CD4-positive, alpha-beta T cell treated with Interleukin-4 for 4 hours (primary cell): ENCODE measurements at places on chromosomes 16 and 17.
A peak's percentile ranks its signal among the peaks of the same experiment; 100 is the strongest.

DNA sequence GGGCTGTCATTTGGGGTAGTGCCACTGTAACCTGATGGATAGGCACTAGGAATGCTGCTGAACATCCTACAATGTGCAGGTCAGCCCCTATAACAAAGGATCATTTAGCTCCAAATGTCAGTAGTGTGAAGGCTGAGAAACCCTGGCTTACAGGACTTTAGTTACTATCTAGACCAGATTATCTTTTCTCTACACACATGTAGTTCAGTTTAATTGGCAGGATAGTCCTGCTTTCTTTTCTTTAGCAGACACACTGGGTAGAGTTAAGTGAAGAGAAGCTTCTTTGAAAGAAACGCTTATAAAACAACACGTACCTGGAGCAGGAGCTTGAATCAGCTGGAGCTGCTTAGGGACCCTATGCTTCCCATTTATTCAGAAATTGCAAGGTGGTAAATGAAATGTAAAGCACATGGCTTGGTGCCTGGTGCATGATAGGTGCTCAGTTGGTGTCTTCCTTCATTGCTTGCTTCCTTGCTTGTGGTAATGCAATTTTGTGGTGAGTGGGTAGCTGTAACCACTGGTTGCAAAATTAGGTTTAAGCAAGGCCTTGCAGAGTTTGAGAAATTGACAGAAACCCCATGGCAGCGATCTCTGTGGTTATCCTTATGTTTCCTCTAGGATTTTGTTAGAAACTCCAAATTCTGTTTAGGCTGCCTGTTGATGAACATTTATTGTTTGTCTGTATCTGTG is 9.4 kb downstream of the METTL9 start:
- DNase-seq, result no peak

DNA sequence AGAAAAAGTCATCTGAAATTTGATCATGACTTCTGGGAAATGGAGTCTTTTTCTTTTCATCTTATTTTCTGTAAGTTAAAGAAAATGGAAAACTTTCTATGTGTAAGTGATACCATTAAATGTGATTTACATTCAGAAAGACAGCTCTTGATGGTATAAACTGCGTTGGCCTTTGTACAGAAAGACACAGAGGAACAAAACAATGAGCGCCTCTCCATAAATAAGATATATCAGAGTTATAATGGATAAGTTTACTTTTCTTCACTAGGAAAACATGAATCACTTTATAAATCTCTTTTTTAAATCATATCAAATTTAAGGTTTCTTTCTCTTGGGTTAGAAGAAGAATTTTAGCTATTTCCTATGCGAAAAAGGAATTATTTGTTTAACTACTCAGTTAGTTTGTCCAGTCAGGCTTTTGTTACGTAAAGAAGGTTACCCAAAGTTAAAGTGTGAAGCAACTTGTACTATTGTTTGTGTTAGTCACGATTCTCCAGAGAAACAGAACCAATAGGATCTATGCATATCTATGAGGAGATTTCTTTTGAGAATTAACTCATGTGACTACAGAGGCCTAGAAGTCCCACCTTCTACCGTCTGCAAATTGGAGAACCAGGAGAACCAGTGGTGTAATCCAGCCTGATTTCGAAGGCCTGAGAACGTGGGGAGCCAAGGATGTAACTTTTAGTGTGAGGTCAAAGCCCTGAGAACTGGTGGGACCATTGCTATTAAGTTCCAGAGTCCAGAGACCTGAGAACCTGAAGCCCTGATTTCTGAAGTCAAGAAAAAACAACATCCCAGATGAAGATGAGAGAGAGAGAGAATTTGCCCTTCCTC is 295.4 kb upstream of the KCNJ16 start:
- no peak for DNase-seq

DNA sequence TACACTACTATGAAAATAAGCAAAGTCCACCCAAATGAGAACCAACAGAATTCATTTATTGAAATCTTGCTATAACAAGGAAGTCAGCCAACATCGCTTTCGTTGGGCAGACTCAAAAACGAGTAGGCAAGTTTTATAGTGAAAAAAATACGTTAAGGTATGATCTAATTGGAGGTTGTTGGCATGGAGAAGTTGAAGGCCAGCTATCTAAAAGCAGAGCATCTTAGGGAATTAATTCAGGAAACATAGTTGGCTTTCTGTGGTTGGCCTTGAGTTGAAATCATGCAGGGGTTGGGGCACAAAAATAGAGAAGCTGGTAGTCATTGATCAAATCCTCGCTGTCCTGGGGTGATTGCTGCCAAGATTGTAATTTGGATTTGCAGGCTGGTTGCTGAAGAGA is 118.3 kb downstream of the PPM1E start:
- DNase-seq, result no peak

DNA sequence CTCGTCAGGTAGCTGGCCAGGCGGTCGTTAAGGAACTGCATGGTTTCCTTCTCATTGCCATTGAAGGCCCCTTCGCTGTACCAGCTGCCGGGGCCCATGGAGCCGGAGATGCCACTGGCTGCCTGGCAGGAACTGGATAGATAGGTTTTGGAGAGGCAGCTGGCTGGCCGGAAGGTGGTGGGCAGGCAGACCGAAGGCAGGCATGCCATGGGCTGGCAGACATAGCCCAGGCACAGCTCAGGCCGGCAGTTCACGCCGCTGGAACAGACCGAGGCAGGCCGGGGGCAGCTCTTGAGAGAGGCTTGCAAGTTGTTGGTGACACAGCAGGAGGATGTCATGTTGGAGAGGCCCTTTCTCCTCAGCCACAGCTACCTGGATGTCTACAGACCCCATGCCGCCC is at the start of gene KRT32:
Gene KRT32 (minus strand): TSS at position 399 of the 400 bp plus-strand sequence. CDS start 61 bp downstream, at position 338.
- DNase-seq, result no peak

DNA sequence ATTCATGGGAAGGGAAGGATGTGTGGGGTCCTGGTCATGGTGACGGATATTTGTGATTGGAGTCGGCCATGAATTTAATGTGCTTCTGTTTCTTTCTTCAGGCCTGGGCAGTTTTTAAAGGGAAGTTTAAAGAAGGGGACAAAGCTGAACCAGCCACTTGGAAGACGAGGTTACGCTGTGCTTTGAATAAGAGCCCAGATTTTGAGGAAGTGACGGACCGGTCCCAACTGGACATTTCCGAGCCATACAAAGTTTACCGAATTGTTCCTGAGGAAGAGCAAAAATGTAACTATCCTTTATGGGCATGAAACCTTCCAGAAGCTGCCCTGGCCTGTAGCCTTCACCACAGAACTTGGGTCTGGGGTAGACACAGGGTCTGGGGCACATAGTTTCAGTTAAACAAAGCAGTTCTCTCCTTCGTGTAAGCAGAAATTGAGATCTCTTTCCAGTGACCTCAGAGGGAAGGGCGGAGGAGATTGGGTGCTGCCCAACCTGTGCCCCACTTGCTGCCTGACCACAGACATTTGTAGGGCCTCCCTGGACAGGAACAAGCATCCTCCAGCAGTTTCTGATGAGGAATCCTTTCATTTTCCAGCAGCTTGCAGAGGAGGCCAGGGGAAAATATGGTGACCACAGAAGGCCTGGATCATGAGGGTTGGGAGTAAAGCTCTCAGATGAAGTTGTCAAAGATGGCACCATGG is 10.1 kb downstream of the IRF8 start:
- no peak for DNase-seq

DNA sequence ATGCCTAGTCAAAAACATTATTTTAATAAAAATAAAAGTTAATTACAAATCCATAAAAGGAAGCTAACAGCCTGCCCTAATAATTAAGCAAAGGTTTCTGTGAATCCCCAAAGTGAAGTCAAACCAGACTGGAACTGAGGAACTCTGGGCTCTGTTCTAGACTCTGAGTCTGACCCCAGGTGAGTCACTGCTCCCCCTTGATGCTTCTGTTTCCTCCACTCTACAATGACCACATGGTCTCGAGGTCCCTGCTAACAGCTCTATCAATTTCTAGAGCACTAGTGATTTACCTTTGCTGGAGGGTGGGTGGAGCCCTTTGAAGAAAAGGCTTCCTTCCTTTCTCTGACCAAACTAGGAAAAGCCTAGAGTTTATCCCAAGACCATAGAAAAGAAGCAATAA is 32.4 kb downstream of the XPO6 start:
- DNase-seq, result peak; percentile 31

- no peak for DNase-seq
These were observed 266.5 kb upstream of the PSMD7 start for GRCh38 chr16:74030000-74030706.

DNA sequence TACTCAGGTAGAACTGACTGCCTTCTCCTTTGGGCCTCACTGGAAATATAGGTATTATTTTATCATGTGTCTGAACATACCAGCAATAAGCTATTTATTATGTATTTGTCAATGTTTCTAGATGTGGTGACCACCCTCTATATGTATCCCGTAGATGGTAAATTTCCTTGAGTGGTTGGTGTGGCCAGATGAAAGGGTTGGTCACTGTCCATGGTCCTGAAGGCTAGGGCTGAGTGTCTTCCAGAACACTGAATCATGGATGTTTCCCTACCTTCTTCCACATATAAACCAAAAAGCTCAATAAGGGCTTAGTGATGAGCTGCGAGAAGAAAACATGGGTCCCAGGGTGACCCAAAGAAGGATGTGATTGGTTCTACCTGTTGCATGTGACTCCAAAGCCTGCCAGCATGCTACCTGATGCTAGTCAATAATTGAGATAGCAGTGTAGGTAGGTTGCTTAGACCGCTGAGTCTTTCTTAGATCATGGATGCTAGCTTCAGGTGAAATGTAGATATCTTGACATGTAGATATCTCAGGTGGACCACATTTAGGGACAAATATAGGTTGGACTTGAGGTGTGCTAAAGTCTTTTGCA is 150.3 kb downstream of the ASIC2 start:
- no peak for DNase-seq

GRCh38 chr16:5895137-5895536 is 797.5 kb upstream of the EEF2KMT start:
- DNase-seq, result no peak

DNA sequence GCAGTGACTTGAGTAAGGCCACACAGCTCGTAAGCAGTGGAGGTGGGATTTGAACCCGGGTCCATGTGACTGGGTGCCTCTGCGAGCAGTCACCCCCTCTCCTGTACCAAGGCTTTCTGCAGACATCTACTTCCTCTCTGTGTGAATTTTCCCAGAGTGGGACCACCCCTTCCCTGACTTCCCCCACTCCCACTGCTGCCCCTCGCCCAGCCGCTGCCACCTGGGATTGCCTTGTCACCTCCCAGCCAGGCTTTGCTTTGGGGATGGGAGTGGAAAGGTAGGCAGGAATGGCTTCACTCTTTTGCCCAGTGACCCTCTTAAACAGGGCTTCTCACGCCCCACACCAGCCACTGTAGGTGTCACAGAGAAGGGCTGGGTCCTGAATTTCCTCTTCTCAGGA is 105.2 kb upstream of the SEC14L1 start:
- DNase-seq, result no peak

GRCh38 chr17:39704821-39705551 is 5.1 kb downstream of the ERBB2 start:
- no peak for DNase-seq

- no peak for DNase-seq
These were observed 7.2 kb downstream of the CA7 start for GRCh38 chr16:66851166-66851964.

GRCh38 chr17:62750631-62751051 is 57.5 kb downstream of the MARCHF10 start:
- no peak for DNase-seq

- DNase-seq, result no peak
These were observed at the start of gene ASPA for GRCh38 chr17:3475812-3476610. TSS of gene ASPA (plus strand) at chr17:3475997. CDS start at chr17:3476160, 163 bp downstream.

- DNase-seq, result no peak
These were observed 42.7 kb downstream of the DYNLRB2 start for GRCh38 chr16:80583466-80583865.

GRCh38 chr17:53499277-53499676 is 323.4 kb upstream of the KIF2B start:
- DNase-seq, result no peak

GRCh38 chr16:1554826-1555445 is 21.5 kb downstream of the TMEM204 start:
- no peak for DNase-seq

- DNase-seq, result no peak
These were observed 29.4 kb downstream of the TOM1L2 start for GRCh38 chr17:17942846-17943245.

DNA sequence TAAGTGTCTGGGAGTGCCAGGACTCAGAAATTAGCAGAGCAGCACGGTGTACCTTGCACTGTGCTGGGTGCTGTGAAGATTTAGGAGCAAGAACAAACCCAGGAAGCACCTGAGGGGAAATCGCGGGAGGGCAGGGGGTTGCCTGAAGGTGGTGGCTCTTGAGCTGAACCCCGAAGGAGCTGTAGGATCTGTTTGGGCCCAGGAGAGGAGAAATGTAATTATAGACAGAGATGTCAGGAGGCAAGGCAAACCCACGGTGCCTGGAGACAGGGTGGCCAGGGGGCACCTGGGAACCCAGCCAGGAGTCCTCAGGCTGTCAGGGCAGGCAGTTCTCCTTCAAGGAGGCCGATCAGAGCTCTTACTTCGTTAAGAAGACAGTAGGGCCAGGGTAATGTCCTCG is 109.1 kb downstream of the C16orf78 start:
- no peak for DNase-seq
